ENCODE measurements at places on chromosomes 1 and 21.

- DNase-seq = no peak
Measured at GRCh38 chr1:182783068-182783467, 6.5 kb upstream of the NPL start.

DNA sequence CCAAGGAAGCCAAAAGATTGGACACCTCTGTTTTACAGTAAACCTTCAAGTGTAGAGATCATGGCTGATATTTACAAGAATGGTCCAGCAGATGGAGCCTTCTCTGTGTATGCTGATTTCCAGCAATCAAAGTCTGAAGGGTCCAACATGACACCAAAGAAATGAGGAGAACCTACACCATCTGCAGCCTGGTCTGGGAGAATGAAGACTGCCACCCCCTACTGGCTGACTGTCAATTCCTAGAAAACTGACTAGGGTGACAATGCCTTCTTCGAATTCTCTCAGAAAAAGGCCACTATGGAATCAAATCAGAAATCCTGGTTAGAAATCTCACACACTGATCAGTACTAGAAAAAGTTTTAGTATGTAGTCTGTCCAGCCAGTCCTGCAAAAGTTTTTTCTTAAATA is 83.3 kb downstream of the CDC42BPA start:
- DNase-seq = no peak

- DNase-seq = no peak
Measured at GRCh38 chr1:65953170-65953569, 160.5 kb downstream of the PDE4B start.

- DNase-seq = no peak
Measured at GRCh38 chr1:17810668-17811067, 55.5 kb downstream of the ACTL8 start.

- no peak for DNase-seq
Measured at GRCh38 chr1:84665703-84666317, 24.5 kb downstream of the SSX2IP start.

Data from effector memory CD4-positive, alpha-beta T cell (primary cell).